ENCODE measurements at places on chromosomes 7 and 10.

DNA sequence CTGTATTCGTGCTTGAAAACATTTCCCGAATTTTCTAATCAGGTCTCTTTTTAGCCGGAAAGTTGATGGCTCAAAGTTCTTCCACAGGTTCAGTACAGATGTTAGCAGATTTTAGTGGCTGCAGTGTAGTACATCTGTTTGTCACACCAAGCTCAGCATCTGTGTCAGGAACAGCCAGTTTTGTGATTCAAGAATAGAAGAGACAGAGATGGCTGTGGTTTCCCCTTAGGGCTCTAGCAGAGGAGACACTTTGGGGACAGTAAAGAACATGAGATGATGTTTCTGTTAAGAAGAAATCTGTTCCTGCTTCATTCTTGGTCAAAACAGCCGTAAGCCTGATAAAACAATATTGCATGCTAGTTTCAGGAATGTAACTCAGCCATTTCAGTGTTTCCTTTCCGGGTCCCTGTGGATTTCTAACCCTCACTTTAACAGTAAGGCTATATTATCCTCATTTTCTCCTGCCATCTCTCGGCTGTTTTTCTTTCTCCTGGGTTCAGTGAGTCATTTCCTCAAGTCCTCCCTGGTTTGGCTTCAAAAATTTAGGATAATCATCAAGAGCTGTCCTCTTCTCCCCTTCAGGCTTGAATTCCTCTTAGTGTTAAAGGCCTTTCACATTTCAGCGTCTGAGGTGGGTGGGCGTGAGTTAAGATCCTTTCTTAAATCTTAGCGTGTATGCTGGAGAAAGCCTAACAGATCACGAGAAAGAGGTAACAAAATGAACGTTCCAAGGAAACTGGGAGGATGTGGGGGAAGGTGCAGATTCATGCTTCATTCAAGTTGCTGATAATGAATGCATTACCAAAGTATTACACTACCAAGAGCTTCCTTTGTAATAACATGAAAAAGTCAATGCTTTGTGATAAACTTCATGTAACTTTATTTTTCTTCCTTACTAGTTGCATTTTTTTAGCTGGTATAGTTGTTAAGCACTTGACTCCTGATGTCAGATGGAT is 37.1 kb upstream of the BICC1 start:
- DNase-seq: no peak

GRCh38 chr10:90462749-90463470 is 394.9 kb downstream of the HTR7 start:
- DNase-seq: no peak

DNA sequence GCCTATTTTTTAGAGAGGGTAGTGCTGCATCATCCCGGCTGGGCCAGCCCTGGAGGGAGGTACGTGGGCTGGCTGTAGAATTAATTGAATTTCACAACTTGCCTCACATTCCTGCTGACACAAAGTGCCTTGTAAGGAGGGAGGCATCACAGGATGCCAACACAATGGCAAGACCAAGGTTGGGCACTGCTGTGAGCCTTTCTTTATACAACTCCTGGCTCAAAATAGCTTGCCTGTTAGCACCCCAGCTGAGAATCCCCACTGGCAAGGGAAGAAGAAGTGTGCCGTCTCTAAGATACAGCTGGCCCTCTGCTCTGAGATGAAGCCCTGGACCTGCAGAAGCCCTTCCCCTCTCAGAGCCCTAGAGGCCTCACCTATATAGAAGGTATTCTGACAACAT is 873.9 kb downstream of the GRID1 start:
- DNase-seq: no peak

DNA sequence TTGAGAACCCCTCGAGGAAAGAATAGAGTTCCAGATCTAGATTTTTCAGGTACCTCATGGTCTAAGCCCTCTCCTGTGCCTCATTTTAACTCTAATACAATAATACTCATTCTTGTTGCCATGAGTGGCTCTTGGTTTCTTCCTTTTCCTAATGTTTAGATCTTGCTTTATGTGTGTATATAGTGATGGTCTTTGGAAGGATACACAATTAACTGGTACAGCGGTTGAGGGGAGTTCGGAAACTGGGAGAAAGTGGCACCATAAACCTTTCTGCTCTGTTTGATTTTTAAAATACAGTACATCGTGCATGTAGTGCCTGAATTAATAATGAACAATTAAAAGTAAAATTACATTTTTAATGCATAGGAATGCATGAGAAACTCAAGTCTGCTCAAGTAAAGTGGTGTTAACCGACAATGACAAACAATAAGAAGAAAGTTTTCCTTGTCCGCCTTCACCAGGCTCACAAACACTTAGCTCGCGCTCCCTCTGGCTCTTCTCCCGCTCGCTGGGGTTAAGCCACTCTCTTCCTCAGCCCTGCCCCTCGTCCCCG is 386 bp upstream of the EIF4EBP2 start:
- no peak for DNase-seq

- no peak for DNase-seq
Observed at GRCh38 chr10:102595293-102595692, 49.0 kb upstream of the TRIM8 start.

GRCh38 chr10:79187121-79187940 is 118.6 kb downstream of the ZMIZ1 start:
- no peak for DNase-seq

- no peak for DNase-seq
Observed at GRCh38 chr7:44236333-44236728, 35.6 kb downstream of the YKT6 start.

GRCh38 chr7:73449422-73449821 is 15.8 kb downstream of the FZD9 start:
- no peak for DNase-seq

GRCh38 chr7:101960985-101961708 is 143.7 kb downstream of the CUX1 start:
- no peak for DNase-seq

DNA sequence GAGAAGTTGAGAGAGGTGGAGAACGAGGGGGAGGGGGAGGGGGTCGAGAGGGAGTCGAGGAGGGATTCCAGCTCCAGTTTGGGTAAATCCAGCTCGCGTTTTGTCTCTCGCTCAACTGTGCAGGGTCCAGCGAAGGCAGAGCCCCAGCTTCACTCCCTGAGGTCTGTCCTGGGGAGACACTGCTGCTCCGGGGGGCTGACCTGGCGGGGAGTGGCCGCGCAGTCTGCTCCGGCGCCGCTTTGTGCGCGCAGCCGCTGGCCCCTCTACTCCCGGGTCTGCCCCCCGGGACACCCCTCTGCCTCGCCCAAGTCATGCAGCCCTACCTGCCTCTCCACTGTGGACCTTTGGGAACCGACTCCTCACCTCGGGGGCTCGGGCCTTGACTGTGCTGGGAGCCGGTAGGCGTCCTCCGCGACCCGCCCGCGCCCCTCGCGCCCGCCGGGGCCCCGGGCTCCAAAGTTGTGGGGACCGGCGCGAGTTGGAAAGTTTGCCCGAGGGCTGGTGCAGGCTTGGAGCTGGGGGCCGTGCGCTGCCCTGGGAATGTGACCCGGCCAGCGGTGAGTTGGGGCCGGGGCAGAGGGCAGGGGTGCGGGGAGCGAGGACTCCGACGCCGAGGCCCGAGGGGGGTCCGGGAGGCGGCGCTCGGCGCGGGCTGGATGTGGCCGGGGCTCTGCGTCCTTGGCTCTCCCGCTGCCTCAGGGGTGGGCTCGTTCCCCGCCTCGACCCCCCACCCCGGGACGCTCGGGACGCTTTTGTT is at the start of gene TET1:
Gene TET1 (plus strand): TSS at position 152 of the 757 bp plus-strand sequence. CDS start 12,002 bp downstream, outside the sequence.
- DNase-seq: no peak

GRCh38 chr10:35451151-35452016 is 115.1 kb downstream of the CCNY start:
- DNase-seq: no peak

DNA sequence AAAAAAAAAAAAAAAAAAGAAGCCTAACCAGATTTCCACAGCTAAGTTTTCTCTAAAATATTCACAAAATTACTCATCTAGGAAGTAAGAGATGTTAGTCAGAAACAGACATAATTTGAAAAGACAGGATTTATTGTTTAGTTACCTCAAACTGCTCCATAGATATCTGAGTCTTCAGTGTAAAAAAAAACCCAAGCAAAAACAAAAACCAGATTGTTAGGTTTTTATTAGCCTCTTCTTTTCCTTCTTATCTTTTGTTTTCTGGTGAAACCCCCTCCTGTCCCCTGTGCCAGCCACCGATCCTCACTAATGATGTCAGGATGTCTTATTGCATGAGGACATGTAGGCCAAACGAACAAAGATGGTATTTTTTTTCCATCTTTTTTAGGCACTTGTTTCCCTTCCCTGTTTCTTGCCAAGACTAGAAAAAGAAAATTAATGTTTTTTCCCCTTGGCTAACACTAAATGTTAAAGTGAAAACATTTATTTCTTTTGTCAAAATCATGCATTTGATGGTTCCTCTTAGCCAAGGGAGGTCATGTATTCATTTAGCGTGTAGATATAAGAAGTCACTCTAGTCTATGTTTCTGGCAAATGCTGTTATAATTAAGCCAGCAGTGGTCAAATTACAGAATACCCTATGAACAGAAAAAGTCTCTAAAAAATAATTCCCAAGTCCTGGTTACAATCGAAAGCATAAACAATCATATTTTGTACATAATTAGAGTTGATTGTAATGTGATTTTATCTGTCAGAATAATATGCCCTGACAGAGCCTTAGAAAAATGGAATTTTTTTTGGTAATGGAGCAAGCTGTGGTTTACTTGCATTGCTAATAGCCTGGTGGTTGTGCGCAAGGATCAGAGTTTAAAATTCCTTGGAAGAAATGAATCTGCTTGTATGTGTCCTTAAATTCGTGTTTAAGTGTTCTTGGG is 702.4 kb upstream of the FZD8 start:
- DNase-seq: no peak

GRCh38 chr10:130864961-130865818 is 446.3 kb downstream of the TCERG1L start:
- DNase-seq: no peak

DNA sequence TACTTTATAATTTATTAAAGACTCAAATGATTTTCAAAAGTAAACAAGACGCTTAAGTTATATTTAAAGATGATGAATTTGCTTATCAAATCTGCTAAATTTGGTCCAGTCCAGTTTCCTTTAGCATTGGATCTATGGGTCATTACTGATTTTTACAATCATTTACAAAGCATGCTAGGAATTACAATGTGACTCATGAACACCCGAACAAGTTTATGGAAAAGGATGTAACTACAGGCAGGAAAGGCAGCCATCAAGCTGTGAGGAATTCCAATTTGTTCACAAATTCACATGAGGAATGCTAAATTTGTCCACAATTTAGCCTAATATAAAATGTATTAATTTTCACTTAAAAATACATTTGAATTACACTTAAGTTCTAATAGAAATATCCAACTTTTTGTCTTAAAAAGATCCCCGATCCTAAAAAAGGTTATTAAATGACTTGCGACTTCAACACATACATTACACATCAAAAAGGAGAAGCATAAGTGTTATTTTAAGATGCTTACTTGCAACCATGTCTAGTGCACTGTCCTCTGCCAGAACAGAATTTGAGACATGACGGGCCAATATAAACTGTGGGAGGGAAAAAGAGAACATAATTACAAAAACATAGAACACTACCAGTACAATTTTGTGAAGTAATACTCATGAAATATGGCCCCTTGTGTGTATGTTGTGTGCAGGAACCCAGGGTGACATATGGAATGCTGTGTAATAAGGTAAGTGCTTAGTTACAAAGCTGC is 194.2 kb upstream of the SLC26A5 start:
- DNase-seq: no peak

DNA sequence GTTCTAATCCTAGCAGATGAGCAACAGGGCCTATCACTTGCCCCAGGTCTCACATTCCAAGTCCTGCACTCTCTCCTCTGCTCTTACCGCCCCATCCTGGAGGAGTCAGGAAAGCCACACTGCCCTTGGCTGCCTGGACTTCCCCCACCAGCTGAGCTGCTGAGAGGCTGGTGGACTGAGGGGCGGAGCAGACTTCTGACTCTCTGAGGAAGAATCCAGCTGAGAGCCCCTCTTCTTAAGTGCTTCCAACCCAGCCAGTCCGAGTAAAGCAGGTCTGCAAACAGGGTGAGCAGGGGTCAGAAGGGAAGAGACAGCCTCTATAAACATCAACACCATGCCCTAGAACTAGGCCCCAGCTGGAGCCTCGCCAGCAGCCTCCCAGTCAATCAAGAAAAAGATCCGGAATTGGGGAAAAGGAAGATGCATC is 92.4 kb upstream of the TMEM72 start:
- no peak for DNase-seq
